NCI-H2081 (cell line): ENCODE measurements at places on chromosomes 13 and 19.

DNA sequence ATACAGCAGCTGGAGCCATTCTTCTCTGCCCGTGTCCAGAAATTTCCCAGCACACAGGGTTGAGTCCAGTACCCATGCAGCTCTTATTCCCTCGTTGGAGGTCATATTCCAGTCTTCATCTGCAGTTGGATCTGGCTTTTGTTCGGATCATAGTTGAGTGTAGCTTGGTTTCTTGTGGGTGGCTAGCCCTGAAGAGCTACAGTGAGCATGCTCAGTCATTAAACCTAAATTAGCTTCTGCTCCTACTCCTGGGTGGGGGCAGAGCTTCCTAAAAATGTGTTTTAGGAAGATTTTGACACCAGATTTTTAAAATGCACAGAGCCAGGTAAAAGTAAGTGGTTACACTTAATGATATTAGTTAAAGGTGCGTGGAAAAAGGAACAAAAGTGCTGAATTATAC, 64.4 kb downstream of the DGKH start:
- no peak for DNase-seq

GRCh38 chr13:25906191-25906661, 145.6 kb downstream of the SHISA2 start:
- DNase-seq, result no peak

DNA sequence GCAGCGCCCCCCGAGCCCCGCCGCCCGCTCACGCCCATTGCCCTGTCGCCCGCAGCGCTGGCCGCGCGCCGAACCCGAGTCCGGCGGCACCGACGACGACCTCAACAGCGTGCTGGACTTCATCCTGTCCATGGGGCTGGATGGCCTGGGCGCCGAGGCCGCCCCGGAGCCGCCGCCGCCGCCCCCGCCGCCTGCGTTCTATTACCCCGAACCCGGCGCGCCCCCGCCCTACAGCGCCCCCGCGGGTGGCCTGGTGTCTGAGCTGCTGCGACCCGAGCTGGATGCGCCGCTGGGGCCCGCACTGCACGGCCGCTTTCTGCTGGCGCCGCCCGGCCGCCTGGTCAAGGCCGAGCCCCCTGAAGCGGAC, 518 bp downstream of the KLF2 start:
- DNase-seq, result no peak

DNA sequence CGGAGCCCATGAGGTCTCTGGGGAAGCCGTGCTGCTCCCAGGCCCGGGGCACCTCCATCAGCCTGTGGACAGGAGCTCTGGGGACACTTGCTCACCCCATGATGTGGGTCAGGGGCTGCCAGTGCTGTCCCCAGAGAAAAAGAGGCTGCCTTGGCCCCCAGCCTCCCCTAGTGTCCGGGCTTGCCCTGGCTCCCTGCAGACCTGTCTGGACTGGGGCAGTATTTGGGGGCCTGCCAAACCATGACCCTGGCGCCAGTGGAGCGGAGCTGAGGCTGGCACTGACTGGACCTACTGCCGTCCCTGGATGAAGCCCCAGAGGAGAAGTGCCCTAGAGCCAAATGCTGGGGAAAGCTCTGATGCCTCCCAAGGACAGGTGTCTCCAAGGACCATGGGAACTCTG, 30.4 kb downstream of the ELAVL1 start:
- DNase-seq, result no peak

- no peak for DNase-seq
Measured at GRCh38 chr13:84399320-84400085, 517.2 kb upstream of the SLITRK1 start.
